Activated CD4-positive, alpha-beta T cell treated with anti-CD3 and anti-CD28 coated beads for 4 hours (primary cell): ENCODE measurements at places on chromosomes 1 and 21.

DNA sequence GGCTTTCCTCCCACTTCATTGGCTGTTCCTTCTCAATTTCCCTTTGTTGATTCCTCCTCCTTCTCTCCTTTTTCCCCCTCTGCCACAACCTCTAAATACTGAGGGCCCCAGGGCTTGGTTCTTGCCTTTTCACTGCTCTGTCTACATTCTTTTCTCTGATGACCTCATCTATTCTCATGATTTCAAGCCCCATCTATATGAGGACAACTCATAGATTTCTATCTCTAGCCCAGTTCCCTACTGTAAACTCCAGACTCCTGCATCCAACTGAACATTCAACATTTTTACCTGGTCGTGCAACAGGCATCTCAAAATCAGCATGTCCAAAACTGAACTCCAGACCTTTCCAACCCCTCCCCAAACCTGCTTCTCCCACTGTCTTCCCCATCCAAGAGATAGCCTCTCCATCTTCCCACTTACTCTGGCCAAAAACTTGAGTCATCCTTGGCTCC, 11.5 kb upstream of the SLC9A1 start:
- no peak for DNase-seq

GRCh38 chr1:1470626-1471388, 758 bp upstream of the ATAD3B start:
- DNase-seq: no peak

DNA sequence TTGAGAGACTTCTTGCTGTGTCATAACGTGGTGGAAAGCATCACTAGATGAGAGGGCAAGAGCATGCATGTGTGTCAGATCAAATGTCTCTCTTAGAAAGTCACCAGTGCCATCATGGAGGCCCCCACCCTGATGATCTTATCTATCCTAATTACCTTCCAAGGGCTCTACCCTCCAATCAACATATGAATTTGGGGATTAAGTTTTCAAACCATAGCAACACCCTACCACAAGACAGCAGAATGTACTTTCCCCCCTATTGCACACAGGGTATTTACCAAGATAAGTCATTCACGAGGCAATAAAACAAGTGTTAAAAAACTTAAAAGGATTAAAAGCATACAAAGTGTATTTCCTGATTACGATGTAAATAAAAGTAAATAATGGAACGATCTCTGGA, 515.6 kb downstream of the LMO4 start:
- DNase-seq: no peak

GRCh38 chr1:217333939-217334338, 297.0 kb downstream of the GPATCH2 start:
- DNase-seq: no peak

- DNase-seq: no peak
Measured at GRCh38 chr21:44426663-44427191, 28.6 kb upstream of the LRRC3 start.

GRCh38 chr1:20037877-20038276, 32.1 kb upstream of the PLA2G5 start:
- DNase-seq: no peak

- no peak for DNase-seq
Measured at GRCh38 chr1:203913073-203913521, 51.7 kb downstream of the SNRPE start.

DNA sequence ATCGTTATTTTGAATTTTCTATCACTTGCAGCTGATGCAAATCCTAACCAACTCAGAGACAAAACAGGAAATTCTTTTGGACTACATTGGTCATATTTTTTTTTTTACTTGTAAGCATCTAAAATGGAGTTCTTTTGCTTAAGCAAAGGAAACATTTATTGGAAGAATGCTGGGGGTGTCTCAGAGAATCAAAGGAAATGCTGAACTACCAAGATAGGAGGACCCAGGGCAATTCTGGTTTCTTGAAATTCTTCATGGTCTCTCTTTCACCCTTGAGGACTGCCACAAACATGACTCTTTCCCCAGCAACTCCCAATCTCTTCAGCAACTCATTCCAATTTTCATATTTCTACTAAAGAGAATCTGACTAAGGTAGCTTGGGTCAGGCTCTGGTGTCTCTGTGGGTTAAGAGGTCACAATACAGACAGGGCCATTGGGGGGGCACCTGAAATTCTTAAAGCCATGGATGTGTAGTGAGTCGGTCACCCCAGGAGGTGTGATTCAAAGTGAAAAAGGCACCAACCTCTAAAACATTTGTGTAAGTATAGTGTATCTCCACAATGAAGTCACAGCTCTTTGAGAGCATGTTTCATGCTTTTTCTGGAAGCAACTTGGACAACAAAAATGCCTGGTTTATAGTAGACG, 171.1 kb upstream of the FGGY start:
- DNase-seq: no peak

DNA sequence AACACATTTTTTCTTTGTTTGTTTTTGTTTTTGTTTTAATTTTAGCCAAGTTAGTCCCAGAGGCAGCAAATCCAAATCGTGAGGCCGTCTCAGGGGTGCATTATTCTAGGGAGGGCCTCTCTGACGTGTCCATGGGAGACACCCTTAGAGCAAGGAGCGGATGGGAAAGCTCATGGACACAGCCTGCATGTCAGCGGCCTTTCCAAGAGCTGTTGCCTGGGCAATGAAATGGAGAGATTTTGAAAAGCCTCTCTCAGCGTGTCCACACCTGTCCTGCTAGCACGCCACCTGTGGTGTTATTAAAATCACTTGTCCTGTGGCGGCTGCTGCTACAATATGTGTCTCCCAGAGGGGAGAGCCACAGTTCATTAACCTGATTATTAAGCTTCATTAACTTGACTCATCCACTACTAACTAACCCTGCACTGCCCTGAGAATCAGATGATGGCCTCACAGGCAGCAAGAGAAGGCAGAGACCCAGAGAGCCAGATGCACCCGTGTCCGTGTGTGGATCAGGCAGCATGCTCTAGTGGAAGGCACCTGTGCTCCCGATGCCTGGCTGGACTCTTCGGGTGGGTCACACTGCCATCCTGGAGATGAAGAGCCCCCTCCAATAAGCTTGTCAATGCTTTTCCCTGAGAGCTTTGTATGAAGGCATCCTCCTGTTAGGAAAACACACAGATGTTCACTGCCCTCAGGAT, 133.3 kb downstream of the PGBD5 start:
- no peak for DNase-seq

DNA sequence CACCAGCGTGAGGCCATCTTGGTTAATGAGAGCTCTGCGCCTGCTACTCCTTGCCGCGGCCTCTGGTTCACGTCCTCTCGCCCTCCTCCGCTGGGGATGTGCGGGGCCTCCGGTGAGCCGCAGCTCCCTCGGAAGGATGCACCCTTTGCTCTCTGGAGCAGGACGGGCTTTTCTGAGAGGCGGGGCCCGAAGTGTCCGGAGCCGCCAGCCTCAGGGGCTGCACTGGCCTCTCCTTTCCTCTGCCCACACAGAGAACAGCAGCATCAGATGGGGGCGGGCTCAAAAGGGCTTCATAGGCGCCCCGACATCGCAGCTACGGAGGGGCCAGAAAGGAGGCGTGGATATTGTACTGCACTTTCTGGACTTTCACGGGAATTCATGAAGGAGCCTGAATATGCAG, 284.7 kb downstream of the CAMTA1 start:
- no peak for DNase-seq

GRCh38 chr1:145877923-145878486, 7.7 kb downstream of the ANKRD35 start:
- no peak for DNase-seq

GRCh38 chr1:159800177-159800930, 1.8 kb upstream of the FCRL6 start:
- no peak for DNase-seq

DNA sequence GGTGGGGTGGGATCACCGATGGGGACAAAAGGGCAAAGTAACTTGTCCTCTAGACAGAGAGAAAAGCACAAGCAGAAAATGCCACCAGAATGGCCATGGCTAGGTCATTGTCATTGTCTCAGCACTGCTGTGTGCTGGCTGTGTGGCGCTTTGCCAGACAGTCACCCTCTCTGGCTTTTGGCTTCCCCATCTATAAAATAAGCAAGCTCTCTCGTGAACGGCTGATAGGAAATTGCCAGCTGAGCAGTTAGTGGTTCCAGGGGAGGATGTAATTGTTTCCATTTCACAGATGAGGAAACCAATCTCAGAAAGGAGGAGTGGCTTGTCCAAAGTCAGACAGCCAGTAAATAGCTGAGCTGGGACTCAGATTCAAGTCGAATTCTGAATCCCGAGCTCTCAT, 32.5 kb downstream of the PADI2 start:
- no peak for DNase-seq

DNA sequence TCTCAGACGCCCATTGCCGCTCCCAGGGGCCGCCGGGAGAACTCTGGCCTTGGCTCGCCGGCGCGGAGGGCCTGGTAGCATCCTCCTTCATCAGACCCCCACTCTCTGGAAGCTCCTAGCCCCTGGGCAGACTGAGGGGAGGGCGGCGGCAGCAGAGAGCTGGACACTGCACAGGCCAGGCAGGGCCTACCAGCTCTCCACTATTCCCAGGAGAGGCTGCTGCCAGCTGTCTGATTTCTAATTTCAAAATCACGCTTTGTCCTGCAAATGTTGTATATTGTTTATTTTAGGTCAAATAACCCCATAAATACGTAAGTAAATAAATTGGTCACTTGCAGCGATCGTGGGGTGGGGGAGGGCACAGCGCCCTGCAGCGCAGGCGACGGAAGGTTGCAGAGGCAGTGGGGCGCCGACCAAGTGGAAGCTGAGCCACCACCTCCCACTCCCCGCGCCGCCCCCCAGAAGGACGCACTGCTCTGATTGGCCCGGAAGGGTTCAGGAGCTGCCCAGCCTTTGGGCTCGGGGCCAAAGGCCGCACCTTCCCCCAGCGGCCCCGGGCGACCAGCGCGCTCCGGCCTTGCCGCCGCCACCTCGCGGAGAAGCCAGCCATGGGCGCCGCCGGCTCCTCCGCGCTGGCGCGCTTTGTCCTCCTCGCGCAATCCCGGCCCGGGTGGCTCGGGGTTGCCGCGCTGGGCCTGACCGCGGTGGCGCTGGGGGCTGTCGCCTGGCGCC, at the start of gene MTARC1:
TSS of gene MTARC1 (plus strand) at position 577 of the 732 bp plus-strand sequence. CDS start at position 609, 32 bp downstream.
- DNase-seq: no peak

DNA sequence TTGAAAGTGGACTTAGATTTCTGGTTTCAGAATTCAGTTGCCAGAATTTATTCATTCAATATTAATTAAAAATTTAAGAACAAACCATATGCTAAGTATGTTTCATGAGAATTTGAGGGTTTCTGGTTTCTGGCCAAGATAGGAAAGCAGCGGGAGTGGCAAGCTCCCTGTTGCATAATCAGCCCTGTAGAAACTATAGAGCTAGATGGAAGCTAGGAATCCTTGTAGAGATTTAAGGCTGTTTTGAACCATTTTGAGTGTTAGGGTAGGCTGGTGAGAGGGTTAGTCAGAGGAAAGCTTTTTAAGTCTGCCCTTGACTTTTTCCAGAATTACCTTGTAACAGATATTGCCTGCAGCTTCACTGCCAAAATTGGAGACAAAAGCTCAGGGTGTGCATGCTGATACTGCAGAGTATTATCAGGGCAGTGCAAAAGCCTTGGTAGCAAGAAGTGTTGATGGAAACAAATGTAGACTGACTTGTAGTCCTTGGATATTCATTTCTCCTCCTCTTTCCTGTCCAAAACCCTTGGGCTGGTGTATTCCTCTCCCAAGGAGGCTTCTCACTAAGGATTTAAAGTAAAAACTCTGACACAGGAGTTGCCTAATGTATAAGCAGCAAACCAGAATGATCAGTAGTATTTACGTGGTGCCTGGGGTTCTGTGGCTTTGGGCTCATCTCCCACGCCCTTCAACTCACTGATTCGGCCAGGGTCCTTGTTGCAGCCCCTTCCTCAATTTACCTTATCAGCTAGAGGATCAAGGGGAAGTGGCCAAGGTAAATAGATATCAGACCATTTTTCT, 12.6 kb upstream of the GIPC2 start:
- no peak for DNase-seq

DNA sequence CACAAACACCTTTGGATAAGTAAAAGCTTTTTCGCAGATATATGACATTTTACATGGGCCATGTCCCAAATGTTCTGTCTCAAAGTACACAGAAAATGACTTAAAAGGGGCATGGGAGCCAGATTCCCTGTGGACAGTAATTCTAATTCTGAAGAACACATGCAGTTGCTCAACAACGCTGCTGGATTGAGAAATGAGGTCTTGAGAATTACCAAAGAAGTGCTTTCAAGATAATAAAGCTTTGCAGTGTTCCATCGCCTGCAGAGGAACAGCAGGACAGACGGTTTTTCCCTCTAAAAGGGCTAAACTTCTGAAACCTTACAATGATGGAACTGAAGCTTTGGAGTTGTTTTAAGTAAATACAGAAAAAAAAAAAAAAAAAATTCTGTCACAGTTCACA, 55.3 kb upstream of the HSPA13 start:
- DNase-seq: no peak
